ENCODE measurements at places on chromosomes 7 and 10.

GRCh38 chr7:113120647-113121046, 2.3 kb upstream of the SMIM30 start:
- no peak for DNase-seq

- DNase-seq, result peak; percentile 61
Observed at GRCh38 chr10:91974960-91975359, 51.4 kb downstream of the BTAF1 start.

- DNase-seq, result no peak
Observed at GRCh38 chr10:128833671-128834070, 633.4 kb upstream of the MGMT start.

- DNase-seq, result no peak
Observed at GRCh38 chr7:157768198-157768597, 431.4 kb downstream of the DNAJB6 start.

DNA sequence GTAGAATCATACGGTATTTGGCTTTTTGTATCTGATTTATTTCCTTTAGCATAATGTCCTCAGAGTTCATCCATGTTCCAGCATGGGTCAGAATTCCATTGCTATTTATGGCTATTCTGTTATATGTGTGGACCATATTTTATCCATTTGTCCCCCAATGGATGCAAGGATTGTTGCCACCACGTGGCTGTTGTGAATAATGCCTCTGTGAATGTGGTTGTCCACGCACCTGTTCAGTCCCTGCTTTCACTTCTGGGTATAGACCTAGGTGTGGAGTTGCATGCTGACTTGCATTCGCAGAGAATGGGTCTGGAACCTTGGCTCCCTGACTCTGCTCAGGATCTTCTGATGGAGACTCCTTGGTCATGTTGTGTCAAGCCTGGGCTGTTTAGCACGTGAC, 199.9 kb downstream of the CAMK1D start:
- no peak for DNase-seq

DNA sequence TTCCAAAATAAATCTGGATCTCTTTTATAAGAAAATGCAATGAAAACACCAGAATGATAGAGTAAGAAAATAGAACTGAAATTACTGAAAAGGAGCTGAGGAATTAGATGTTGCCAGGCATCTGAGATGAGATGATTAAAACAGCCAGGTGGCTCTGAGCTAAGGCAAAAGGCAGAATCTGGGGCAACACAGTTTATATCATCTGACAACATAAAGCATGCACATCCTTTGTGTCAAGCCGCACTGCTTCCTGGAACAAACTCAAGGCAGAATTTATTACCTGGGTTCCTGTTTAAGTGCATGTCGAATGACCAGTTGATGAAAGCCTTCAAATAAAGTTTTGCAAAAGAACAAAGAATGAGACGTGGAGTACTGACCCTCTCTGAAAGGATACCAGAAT, 247.0 kb downstream of the SNX10 start:
- no peak for DNase-seq

DNA sequence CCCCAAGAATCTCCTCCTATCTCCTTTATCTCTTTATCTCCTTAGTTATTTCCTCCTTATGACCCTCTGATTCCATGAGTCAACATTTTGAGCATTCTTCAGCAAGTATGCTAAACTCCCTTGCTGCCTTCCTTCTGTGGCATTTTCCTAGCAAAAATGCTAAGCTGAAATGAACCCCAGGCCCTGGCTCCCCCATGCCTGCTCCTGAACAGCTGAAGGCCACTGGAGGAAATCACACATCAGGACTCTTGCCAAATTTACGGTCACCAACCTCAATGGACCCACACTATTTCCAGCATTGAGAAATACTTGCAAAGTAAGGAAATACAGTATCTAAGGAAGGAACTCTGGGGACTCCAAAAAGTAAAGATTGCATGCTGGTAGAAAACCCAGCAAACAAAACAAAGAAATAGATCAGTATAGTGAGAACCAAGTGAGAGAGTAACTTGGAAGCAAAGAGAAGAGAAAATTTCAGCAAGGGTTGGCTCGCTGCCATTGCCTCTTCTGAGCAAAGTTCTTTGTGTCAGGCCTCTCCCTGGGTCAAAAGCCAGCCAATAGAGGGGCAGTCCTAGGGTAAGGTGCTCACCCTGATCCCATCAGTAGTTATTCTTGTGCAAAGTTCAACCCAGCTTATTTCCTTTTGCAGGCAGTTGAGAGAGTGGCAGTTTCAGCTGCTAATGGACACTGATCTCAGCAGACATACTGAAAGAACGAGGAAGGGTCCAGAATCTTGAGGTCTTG, 5.1 kb upstream of the PLEKHS1 start:
- peak; percentile 61 for DNase-seq

GRCh38 chr10:52019077-52019555, 295.0 kb upstream of the DKK1 start:
- no peak for DNase-seq

GRCh38 chr7:90311175-90311574, 9.9 kb downstream of the FAM237B start:
- DNase-seq, result no peak

DNA sequence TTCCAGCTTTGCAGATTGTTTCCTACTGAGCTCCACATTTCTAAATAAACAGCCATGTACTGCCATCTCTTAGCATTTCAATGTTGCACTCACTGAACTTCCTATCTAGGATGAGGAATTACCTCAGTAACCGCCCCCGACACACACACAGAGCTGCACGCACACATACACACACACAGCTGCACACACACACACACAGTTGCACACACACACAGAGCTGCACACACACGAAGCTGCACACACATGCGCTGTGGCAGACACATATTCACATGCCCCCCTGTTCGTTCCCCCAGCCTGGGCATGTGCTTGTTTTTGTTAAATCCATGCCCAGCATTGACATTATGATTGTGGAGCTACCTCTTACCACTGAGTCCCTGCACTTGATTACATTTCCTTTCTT, 39.6 kb upstream of the CNPY1 start:
- DNase-seq, result no peak

GRCh38 chr7:30503274-30504212, 1.1 kb downstream of the GGCT start:
- no peak for DNase-seq

GRCh38 chr10:129909080-129909479, 55.0 kb downstream of the EBF3 start:
- no peak for DNase-seq
